Right ventricle myocardium superior (tissue), 1 donor: ENCODE measurements at places on chromosomes 5 and 9. TPM values are rescaled to one million over a fixed set of nuclear protein-coding genes. Genes with fewer than 3 reads are reported as not detected.

UGT3A2 gene
- total RNA-seq: not detected

SPATA9 gene
- not detected for total RNA-seq

DNA sequence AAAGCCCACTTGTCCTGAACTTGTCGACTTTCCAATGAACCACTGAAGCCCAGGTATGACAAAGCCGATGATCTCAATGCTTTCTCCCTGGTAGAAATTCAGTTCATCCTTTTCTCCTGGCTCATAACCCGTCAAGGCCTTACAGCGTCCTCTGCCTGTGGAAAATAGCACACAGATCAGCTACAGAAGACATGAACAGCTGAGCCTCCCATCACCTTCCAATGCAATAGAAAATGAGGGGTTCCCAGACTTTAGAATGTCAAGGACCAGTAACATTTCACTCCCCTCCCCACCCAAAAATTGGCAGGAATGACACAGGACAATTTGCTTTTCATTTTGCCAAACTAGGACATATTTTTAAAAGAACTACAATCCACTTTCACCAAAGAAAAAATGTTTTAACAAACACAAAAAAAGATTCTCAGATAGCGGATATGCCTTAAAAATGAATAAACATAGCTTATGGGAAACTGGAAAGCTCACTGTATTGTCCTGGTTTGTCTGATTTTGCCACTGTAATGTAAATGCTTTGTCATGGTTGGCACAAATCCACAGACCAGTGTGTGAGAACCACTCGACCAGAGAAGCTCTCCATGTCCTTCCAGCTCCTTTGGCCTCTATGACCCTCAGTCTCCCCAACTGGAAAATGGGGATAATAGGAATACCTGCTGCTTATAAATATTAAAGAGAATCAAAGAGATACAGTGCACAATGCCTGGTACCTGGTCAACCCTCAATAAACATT is 24.4 kb downstream of the SH3TC2 start:
- no peak for DNase-seq

- DNase-seq: no peak
Observed at GRCh38 chr5:142171270-142171669, 62.7 kb downstream of the NDFIP1 start.

DNA sequence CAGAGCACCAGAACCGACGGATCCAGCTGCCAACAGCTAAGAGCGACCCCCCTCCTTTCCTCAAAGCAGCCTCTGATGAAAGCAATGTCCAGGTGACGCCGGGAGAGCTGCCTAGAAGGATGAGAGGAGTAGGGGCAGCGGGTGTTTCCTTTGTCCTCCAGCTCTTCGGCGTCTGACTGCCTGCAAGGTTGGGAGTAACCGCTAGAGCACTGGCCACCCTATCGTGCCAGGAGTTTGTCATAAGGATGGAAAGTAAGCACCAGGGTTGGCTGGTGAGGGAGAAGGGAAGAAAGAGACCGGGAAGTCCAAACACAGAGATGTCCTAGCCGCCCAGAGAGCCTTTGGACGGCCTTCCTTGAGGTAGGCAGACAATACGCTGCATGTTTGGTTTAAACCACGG is 10.8 kb downstream of the MRPL36 start:
- DNase-seq: no peak

GRCh38 chr9:128838338-128838737 is 8.7 kb upstream of the SPOUT1 start:
- DNase-seq: peak; percentile 11

GRCh38 chr5:128413356-128413755 is 124.7 kb downstream of the FBN2 start:
- no peak for DNase-seq

- no peak for DNase-seq
Observed at GRCh38 chr5:87850843-87851242, 417.8 kb downstream of the TMEM161B start.

- no peak for DNase-seq
Observed at GRCh38 chr9:22416692-22417060, 29.9 kb upstream of the DMRTA1 start.

DNA sequence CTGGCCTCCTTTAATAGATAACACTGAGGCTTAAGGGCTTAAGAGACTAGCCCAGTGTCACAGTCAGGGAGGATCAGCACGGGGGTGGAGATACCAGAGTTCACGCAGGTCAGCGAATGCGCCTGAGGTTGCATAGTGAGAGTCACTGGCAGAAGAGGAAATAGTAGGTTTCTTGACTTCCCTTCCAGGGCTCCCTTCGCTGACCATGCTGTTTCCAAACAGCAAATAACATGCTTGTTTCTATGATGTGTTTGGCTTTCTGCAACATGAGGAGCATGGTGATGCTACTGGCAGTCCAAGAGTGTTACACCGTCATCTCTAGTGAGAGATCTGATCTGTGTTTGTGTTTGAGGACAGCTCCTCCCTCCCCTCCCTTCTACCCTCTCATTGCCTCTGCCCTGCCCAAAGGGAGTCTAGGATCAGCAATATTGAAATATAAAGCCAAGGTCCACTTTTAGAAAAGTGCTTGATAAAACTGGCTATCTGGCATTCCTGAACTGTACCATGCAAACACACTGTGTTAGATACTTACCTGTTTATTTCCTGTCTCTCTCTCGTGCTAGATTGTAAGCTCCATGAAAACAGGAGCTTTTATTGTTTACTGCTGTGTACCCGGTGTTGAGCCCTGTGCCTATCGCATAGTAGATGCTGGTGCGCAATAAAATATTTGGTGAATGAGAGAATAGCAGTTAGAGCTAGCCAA is 12.3 kb downstream of the TLE4 start:
- peak; percentile 66 for DNase-seq

GRCh38 chr9:86282979-86283535 is 719 bp upstream of the ISCA1 start:
- no peak for DNase-seq

- no peak for DNase-seq
Observed at GRCh38 chr5:180133971-180134508, 62.5 kb upstream of the RNF130 start.

- DNase-seq: no peak
Observed at GRCh38 chr5:31859096-31859495, 220.2 kb downstream of the PDZD2 start.
